ENCODE measurements at places on chromosomes 16 and 17.
A peak's percentile ranks its signal among the peaks of the same experiment; 100 is the strongest.

DNA sequence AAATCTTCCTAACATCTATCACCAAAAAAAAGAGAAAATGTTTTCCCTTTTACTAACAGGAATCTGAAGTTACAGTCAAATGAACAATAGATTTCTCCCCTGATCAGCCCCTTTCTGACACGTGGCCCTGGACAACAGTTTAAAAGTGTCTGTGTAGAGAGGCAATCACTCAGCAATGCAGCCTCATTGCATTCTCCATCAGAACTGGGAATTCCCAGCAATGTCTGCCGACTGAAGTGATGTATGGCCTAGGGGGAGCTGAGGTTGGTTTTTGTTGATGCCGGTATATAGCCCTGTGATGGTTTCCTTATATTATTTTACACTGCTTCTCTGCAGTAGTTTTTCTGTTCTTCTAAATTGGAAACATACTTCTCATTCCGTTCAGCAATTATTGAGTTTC, 904.3 kb upstream of the CDH8 start:
- no peak for DNase-seq

DNA sequence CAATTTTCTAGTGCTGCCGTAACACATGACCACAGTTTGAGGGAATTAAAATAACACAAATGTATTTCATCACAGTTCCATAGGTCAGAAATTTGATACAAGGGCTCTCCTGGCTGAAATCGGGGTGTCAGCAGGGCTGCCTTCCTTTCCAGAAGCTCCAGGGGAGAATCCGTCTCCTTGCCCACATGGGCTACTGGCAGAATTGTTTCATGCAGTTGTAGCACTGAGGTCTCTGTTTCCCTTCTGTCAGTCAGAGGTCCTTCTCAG, 20.5 kb downstream of the EIF4A3 start:
- DNase-seq, result no peak

DNA sequence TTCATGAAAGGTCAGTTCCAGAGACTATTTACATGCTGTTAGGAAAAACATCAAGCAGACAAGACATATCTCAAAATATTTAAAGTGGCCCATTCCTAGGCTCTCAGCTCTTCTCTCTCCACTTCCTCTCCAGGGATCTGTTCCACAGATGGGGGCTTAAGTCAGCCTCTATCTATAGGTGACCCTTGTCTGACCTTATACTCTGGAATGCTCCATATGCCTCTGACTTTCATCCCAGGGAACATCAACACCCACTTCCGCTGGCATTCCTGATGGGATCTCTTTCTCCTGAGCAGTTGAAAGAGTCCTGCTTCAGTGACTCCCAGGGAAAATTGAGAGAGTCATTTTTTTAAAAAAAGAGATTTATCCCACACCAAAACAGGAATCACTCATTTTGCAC, 11.5 kb upstream of the WIPI1 start:
- DNase-seq, result no peak

- no peak for DNase-seq
Observed at GRCh38 chr16:24152826-24153225, 103.3 kb upstream of the CACNG3 start.

- no peak for DNase-seq
Observed at GRCh38 chr17:2232244-2232638, 71.3 kb downstream of the SMG6 start.

- no peak for DNase-seq
Observed at GRCh38 chr17:27585153-27585681, 45.8 kb upstream of the LGALS9 start.

DNA sequence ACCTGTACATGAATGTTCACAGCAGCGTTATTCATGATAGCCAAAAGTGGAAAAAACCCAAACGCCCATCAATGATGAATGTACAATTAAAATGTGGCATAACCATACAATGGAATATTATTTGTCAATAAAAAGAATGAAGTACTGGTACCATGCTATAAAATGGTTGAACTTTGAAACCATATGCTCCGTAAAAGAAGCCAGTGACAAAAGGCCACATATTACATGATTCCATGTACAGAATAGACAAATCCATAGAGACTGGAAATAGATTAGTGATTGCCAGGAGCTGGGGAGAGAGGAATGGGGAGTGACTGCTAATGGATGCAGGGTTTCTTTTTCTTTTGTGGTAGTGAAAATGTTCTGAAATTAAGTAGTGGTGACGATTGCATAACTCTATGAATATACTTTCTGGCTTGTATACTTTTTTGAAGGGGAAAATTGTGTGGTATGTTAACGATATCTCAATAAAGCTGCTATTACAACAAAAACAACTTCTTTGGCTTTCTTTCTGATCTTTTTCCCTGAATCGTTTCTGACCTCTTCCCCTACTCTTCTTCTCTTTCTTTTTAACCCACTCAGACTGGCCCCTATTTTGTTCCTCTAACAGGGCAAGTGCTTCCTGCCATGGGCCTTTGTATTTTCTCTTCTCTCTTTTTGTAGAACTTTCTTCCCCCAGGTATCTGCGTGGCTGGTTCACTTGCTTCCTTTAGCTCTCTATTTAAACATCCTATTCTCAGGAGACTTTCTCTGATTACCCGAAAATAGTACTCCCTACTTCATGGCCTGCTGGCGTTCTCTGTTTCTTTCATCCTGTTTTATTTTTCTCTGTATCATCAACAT, 67.9 kb downstream of the FTO start:
- DNase-seq, result no peak

DNA sequence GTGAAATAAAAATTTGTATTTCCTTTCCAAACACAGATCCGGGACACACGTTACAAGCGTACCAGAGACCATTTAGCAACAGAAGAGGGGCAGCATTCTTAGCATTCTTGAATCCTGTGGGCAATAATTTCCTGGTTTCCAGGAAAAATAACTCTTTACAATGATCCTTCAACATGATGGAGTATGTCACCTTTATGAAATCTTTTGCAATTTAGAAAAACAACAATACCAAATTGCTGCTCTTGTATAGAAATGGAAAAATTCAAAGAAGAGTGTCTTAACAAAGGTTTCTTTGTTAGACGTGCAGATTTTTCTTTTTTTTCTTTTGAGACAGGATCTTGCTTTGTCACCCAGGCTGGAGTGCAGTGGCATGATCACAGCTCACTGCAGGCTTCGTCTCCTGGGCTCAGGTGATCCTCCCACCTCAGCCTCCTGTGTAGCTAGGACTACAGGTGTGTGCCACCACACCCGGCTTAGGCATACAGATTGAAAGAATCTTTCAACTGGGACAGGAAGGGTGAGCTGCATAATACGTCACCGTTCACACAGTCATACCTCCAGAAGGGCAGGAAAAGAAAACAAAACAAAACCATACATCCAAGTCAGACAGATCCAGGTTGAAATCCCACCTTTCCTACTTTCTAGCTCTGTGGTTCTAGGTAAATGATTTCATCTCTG, 10.8 kb upstream of the GCSH start:
- DNase-seq, result no peak

DNA sequence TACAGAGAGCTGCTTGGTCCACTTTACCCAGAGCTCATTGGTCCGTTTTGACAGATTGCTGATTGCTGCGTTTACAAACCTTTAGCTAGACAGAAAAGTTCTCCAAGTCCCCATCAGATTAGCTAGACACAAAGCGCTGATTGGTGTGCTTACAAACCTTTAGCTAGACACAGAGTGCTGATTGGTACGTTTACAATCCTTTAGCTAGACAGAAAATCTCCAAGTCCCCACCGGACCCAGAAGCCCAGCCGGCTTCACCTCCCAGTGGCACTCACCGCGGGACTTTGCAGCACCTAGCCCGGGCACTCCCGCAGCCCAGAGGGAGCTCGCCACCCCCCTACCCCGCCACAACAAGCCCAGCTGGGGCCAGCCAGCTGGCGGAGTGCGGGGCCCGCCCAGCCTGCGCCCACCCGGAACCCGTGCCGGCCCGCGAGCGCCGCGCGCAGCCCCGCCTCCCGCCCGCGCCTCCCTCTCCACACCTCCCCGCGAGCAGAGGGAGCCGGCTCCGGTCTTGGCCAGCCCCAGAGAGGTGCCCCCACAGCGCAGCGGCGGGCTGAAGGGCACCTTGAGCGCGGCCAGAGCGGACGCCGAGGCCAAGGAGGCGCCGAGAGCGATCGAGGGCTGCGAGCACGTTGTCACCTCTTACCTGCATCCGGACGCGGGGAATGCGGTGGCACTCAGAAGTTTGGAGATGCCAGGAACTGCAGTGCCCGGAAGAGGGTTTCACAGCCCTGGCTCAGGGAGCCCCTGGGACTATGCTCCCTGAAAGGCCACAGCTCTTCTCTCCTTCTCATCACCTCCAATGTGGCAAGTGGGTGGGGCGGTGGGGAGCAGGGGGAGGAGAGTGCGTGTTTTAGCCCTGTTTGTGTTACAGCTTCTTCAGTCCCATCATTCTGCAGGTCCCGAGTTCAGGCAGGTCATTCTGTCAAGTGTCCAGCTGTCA, 1504.5 kb downstream of the CDH11 start:
- no peak for DNase-seq

GRCh38 chr17:70168044-70168976, 1.0 kb upstream of the KCNJ2 start:
- peak; percentile 1 for DNase-seq

DNA sequence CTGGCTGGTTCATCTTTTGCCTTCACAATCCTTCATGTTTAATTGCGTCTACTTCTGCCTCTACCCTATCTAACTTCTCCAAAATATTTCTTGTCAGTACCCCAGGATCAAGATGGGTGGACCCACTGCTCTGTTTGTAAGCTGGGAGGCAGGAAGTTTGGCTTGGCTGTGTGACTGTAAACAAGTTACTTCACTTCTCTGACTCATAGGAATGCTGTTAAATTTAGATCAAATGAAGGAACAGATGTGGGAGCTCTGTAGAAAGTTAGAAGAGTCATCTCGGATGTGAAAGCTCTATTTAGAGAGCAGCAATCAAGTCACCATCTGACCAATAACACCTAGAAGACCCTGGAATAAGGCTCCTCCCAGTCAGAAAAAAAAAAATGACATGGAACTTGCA, 55.2 kb upstream of the MRTFB start:
- no peak for DNase-seq

GRCh38 chr16:2963723-2964474, at the start of gene KREMEN2:
Gene KREMEN2, plus strand, starts transcription at chr16:2964275. Its CDS starts 246 bp downstream, at chr16:2964521.
- DNase-seq, result no peak

DNA sequence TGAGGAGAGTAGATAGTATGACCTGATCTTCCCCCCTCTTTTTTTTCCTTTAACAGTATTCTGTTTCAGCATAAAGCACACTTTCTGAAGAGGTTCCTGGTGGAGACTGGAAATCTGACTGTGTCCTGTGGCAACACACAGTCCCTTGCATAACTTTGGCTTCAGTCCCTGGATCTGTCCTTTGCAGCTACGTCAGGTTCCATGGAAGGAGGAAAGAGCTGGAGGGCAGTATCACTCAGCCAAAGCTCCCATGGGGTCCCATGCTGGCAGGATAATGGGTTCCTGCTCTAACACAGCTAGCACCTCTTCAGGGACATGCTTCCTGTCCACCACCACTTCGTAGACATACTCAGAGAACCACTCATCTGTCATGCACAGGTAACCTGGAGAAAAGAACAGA, 13.3 kb upstream of the SLC6A4 start:
- DNase-seq, result no peak

- DNase-seq, result no peak
Observed at GRCh38 chr16:80875616-80876015, 71.2 kb upstream of the CDYL2 start.

DNA sequence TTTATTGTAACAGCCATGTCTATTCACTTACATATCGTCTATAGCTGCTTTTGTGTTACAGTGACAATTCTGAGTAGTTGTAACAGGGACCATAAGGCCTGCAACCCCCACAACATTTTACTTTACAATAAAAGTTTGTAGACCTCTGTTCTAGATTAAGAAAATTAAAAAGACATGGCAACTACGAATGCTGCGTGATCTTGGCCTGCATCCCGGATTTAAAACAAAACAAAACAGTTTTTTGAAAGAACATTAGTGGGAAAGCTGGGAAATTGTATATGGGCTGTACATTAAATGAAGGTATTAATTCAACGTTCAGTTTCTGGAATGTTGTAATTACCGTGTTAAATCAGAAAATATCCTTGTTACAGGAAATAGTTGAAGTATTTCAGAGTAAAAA, 64.1 kb downstream of the RMI2 start:
- no peak for DNase-seq

DNA sequence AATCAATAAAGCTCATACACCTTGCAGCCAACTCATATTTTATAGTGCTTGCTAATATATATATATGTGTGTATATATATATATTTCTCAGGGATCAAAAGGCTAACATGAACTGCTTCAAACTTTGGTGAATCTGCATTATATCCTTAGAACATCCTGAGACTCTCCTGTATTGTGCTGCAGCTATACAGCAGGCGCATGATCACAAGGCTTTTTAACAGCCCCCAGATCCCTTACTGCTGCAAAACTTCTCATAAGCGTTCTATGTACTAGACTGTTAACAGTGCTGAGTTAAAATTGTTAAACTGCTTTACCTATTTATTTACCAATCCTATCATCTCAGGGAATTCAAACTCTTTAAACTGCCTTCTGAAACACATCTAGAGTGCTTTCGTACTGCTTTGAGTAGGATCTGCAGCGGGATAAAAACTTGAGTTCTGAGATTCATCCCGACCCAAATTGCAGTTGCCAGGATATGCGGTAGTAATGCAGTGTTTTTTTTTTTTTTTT, 1.3 kb downstream of the GPATCH8 start:
- no peak for DNase-seq

DNA sequence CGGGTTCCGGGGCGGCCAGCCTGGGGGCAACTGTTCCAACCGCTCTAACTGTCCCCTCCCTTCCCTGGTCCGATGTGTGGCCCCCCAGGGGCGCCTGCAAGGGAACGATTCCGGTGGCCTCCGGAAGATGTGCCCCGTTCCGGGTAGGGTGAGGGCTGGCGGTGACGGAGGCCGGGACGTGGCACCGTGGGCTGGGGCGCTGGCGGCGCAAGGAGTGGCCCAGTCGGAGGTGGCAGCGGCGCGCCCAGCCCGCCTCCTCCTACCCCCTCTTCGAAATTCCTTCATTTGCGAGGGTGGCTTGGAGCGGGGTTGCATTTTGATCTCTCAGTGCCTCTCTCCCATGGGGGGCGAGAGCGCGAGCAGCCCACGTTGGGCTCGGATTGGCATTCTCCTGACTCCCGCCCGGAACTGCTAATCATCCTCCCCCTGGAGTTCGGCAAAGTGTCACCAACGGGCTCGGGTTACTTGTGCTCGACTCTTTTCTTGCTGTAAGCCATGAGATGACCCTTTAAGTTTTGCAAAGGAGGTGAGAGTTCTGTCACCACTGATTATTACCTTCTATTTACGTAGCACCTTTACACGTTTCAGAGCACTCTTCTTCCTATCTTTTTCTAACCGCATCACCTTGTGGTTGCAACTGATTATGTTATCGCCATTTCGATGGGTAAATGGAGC, 622 bp downstream of the NDEL1 start:
- DNase-seq, result peak; percentile 36

DNA sequence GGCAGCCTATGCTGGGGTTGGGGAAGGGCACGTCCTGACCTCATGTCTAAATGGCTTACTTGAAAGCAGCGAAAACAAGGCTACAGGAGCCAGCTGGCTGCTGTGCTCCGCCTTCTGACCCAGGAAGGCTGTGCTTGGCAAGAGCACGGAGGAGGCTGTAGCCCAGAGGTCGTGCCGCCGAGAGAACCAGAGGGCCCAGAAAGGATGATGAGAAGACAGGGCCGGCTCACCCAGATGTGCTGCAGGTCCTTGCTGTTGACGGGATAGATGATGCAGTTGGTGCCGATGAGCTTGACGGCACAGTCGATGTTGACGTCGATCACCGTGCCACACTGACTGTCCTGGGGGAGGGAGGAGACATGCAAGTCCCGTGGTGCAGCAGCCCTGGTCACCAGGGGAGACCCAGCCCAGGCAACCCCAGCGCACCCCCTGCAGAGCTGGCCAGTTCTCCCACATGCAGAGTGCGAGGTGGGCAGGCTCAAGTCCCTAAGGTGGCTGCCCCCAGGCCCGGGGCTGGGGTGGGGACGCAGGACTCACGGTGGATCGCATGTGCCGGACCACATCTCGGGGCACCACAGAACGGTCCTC, 20.7 kb downstream of the SPHK1 start:
- no peak for DNase-seq
